H7 (cell line): ENCODE measurements at places on chromosomes 4 and X. TPM values are rescaled to one million over a fixed set of nuclear protein-coding genes. Genes with fewer than 3 reads are reported as not detected.

The STX18 gene
- total RNA-seq: 16.1 and 17.6 TPM in 2 replicates

The SLC6A8 gene
- total RNA-seq: 29.4 and 40.2 TPM in 2 replicates

The CCSER1 gene
- total RNA-seq: 0.67 and 1.1 TPM in 2 replicates

The LUZP4 gene
- total RNA-seq: 0.33 TPM in 1 of 2 replicates, not detected in the other

The DGAT2L6 gene
- 0.07 TPM in 1 of 2 replicates, not detected in the other for total RNA-seq
